ENCODE measurements at places on chromosomes 4 and X.

- no peak for DNase-seq
Observed at GRCh38 chr4:40550948-40551462, 78.7 kb downstream of the RBM47 start.

- DNase-seq = no peak
Observed at GRCh38 chr4:151804086-151804630, 43.4 kb upstream of the GATB start.

DNA sequence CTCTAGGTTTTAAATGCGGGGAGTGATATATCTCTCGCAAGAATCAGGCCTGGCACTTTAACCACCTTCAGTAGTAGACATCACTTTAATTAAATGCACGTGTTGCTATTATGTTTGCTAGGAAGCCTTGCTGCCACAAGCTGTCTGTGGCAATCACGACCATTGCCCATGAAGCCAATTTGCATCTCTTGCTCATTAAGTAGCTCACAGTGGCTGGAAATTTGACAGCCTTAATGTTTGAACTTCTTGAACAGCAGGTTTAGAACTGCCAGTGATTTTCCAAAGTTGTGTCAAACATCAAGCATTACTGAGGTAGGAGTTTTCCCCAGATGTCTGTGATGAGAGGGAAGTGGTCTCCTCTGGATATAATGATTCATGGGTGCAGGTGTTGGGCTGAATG lies 642.3 kb upstream of the CPEB2 start:
- no peak for DNase-seq

- DNase-seq = no peak
Observed at GRCh38 chrX:87067795-87068369, 449.7 kb upstream of the KLHL4 start.

DNA sequence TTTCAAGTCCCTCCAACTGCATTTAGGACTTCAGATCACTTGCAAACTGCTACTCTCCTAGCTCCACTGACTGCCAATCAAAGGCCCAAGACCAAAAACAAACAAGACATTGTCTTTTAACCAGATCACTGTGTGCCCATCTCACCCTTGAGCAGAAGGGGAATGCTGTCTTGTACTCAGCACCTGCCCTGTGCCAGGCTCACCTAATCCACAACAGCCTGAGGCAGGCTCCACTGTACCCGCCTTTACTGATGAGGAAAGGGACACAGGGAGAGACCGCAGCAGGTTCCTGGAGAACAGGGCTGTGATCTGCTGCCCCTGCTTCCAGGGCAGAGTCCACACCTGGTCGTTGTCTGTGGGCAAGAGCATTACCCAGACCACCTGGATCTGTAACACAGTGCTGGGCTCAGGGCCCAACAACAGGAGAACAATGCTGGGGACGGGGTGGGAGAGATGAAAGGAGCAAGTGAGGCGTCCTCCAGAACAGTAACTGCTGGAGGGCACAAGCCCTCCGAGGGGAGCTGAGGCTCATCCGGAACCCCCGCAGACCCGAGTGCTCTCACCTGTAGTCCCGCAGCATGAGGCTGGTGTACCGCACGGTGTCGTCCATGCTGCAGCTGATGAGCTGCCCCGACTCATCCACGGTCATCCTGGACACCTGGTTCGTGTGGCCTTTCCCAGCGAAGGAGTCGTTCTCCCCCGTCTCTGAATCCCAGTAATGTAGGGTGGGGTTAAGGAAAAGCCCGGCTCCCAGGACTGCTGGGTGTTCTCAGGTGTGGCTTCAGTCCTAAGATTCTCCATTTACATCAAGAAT lies 33.9 kb downstream of the WDR1 start:
- no peak for DNase-seq

DNA sequence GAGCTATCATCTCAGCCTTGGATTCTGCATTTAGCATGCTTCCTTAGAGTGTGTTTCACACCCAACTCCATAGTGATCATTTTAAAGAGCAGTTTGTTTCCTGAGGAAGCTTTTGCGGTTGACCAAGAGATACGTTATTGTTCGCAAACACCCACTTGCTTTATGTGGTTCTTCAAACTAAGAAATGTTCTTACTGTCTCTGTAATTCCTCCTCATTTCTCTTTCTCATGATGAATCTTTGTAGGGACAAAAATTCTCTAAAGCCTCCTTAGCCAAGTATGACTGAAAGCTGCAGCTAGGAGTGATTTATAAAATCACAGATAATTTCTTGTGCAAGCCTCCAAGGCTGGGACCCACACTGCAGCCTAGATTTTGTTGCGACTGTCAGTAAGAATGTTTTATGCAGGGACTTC lies 10.0 kb downstream of the TNIP3 start:
- no peak for DNase-seq

- no peak for DNase-seq
Observed at GRCh38 chr4:151529187-151529586, 120.2 kb downstream of the FHIP1A start.

DNA sequence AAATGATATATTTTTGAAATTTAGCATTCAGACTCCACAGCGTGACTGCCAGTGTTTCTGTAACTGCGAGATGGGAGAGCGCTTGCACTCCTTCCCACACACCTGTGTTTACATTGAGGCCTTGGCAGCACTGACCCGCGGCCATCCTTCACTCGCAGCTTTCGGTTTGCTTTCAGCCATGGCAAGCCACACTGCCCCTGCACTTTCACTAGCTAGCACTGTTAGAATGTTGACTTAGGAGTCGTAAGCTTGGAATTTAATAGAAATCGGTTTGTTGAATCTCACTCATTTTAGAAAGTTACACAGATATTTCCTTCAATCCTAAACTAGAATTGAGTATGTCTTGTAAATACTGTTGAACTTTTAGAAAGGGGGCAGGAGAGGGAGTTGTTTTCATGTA lies 136.2 kb downstream of the CFAP299 start:
- peak; percentile 49 for DNase-seq

GRCh38 chr4:123802082-123802645 lies 405.6 kb downstream of the SPRY1 start:
- DNase-seq = no peak

- DNase-seq = no peak
Observed at GRCh38 chrX:153502796-153503195, 8.0 kb downstream of the BGN start.

- DNase-seq = no peak
Observed at GRCh38 chr4:24003926-24004325, 114.1 kb upstream of the PPARGC1A start.

DNA sequence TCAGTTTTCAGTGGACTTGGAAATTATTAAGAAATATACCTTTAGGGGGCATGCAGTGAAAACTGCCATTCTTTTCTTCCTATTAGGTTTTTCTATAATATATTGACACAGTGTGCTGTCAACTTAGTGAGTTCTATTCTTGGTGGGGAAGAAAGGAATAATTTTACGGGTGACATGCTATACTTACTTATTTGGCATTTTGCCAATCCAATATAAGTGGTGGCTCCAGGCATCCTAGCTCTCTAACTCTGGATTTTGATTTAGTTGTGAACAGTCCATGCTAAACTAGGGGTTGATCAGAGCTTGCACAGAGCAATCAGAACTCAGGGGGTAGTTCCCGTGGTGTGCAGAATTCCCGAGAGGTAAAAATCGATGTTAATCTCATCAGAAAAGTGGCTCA lies 277.7 kb upstream of the FTHL17 start:
- no peak for DNase-seq

DNA sequence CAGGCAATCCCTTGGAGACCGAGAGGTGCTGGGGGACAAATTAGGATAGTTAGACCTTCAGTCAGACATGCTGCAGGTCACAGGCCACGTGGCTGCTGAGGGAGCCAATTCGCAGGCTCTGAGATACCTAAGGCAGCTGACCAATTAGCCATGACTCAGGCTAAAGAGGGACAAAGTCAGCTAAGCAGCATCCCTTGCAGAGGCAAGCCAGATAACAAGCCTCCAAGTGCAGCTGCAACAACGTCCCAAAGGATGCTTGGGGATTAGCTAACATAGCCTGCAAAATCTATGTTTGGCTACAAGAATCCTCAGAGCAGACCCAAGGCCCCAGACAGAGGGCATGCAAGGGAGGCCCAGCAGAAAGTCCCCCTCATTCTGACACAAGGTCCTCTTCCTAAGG lies 93.5 kb downstream of the SEL1L3 start:
- no peak for DNase-seq

DNA sequence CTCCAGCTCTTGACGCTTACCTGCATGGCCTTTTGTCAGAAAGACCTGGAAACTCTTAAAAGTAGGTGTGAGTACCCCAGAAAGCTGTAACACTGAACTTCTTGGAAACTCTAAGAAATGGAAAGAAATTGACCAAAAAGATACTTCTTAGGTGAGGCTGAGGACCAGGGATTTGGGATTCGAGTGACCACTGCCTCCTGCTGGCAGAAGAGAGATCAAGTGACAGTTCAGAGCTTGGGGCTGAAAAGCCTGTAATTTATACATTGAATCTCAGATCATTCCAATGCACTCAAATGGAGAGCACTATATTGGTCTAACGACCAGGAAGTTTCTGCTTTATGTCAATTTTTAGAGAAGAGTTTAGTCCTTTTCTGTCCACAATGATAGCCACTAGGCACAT lies 204.6 kb downstream of the PDGFRA start:
- no peak for DNase-seq

- DNase-seq = peak; percentile 29
Observed at GRCh38 chr4:45241976-45242375, 515.6 kb upstream of the GNPDA2 start.

DNA sequence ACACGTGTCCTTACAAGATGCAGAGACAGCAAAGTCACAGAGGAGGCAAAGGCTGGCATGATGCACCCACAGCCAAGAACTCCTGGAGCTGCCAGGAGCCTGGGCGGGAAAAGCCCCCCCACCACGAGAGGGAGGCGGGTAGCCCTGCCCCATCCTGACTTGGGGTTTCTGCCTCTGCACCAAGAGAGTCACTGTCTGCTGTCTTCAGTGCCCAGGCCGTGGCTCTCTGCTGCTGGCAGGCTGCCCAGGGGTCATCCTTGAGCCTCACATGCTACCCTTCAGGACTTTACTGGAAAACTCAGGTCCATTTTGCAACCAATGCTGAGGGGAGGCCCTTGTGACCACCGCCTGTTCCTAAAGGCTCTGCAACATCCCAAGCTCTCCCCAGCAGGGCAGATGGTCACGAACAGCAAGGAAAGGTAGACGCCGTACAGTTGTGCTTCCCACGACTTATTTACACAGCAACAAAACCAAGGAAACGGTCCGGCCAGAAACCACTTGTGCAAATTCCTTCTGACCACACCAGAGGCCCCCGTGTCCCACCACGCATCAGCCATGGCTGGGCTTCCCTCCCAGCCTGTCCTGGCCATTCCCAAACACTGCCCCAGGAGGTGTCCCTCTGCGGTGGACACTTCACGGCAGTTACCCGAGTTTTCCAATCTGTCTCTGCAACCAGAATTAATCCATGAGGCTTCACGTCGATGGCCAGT lies 56.9 kb downstream of the ACOX3 start:
- DNase-seq = no peak

DNA sequence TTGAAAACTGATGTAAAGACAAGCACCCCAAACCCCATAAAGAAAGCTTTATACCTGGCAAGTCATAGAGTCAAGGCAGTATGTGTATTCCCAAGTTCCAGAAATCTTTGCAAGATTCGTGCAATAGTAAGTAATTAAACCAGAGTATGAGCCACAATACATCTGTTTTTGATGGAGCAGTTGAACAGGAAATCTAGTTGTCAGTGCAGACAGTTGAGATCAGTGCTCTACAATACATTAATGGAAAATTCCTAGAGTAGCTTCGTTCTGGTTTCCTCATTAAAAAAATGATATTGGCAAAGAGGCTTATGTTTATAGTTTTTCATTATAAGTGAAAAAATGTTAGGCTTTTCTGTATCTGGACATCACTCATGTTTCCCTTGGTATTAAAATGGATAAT lies 575.3 kb downstream of the TRIML1 start:
- DNase-seq = no peak

DNA sequence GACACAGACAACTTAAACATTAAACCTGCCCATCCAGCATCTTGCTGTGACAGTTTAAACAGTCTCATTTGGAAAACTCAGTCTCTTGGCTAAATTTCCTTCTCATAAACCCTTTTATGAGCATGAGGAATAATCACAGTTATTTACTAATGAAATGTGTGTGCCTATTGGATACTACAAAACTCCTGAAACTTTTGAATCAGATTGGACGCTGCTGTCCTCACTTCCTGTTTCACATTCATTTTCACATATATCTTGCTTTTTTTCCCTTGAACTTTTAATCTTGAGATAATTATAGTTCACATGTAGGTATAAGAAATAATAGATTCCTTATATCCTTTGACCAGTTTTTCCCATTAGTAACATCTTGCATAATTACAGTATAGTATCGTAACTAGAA lies 111.7 kb downstream of the CDKL5 start:
- DNase-seq = no peak

- no peak for DNase-seq
Observed at GRCh38 chrX:5617666-5618065, 611.0 kb downstream of the NLGN4X start.

DNA sequence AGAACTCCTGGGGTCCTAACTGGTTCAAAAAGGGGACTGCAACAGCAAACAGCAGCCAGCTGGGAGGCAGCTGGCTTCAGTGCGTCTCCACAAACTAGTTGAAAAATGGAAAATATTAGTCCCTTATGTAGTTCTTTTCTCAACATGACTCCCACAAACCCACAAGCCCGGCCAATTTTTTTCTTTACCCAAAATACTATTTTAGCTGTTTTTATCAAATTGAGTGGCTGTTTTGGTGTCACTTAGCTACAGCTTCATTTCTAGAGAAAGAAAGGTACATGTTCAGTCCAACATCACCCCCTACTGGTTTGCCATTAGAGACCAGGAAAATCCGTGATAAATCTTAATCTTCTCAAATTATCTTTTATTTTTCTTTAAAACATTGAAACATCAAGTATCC lies 97.2 kb downstream of the GUCY2F start:
- peak; percentile 1 for DNase-seq

GRCh38 chr4:5881340-5881739 lies 11.5 kb downstream of the CRMP1 start:
- DNase-seq = no peak

- DNase-seq = no peak
Observed at GRCh38 chr4:6123116-6123515, 77.2 kb downstream of the JAKMIP1 start.

DNA sequence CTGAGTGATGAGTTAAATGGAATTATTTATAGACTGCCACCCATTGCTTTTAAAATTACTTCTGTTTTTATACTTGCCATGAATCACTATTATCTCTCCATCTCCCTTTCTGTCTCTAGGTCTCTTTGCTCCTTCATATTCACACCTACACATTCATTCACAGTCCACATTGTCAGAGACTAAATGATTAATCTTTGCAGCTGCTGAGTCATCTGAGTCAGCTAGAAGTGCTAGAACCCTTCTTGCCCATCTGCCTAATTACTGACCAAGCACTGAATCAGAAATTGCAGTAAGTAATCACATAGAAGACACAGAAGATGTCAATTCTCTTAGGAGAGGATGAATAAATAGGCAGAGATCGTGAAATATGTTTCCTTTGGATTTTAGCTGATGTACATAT lies 31.6 kb upstream of the RPS6KA6 start:
- peak; percentile 22 for DNase-seq
